Thymus (tissue), 14 donors: ENCODE measurements at places on chromosomes 3 and 15. TPM values are rescaled to one million over a fixed set of nuclear protein-coding genes. Genes with fewer than 3 reads are reported as not detected.

Gene RTP4
- total RNA-seq, result 9.3 TPM

Gene CCR5
- 1.2 TPM for total RNA-seq

Gene ALCAM
- total RNA-seq, result 38.3 TPM

Gene PCOLCE2
- 2.0 TPM for total RNA-seq

Gene C3orf52
- total RNA-seq, result 9.9 TPM

Gene SLC9C1
- 0.94 TPM for total RNA-seq

Gene GHRL
- total RNA-seq, result 2.4 TPM

Gene GPR171
- total RNA-seq, result 20.6 TPM

Gene FAM107A
- 7.9 TPM for total RNA-seq

Gene GNB4
- total RNA-seq, result 16.1 TPM

Gene KLF15
- 0.28 TPM for total RNA-seq

Gene PRR20G
- total RNA-seq, result not detected

Gene GOLGA8H
- 0.33 TPM for total RNA-seq

Gene ROBO1
- total RNA-seq, result 33.9 TPM

Gene ITGA11
- total RNA-seq, result 0.47 TPM

Gene TMEM158
- 0.66 TPM for total RNA-seq
